T follicular helper cell (primary cell): ENCODE measurements at places on chromosomes 2 and 18.

DNA sequence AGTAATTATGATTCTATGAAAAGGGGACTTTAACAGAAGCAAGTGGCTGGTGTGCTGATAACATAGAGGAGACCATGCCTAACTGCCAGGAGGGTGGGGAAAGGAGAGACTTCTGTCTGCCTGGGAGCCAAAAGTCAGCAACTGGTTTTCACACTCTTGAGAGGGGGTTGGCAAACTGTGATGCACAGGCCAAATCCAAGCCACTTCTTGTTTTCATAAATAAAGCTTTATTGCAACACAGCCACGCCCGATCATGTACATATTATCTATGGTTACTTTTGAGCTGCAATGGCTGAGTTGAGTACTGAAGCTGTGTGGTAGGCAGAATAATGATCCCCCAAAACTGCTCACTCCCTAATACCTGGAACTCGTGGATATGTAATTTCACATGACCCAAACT is 208.4 kb downstream of the LNPK start:
- DNase-seq = no peak

- no peak for DNase-seq
Observed at GRCh38 chr2:45543257-45543656, 67.8 kb downstream of the SRBD1 start.

DNA sequence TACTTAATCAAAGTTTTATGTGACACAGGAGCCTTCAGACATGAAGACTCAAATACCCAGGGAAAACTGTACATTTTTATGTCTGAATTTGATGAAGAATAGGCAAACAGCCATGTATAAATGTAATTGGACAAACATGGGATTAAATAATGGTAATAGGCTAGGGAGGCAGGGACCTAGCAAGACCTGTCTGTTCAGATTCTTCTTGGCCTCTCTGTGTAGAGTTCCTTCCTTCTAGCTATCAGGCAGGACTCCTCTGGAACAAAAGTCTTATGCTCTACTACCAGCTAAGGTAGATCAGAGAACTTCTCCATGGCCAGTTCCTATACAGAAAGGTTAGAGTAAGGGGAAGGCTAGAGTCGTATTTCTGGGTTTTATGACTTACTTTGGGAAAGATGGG is 9.5 kb upstream of the PARD3B start:
- no peak for DNase-seq

- DNase-seq = no peak
Observed at GRCh38 chr2:38526195-38526594, 76.5 kb downstream of the HNRNPLL start.

DNA sequence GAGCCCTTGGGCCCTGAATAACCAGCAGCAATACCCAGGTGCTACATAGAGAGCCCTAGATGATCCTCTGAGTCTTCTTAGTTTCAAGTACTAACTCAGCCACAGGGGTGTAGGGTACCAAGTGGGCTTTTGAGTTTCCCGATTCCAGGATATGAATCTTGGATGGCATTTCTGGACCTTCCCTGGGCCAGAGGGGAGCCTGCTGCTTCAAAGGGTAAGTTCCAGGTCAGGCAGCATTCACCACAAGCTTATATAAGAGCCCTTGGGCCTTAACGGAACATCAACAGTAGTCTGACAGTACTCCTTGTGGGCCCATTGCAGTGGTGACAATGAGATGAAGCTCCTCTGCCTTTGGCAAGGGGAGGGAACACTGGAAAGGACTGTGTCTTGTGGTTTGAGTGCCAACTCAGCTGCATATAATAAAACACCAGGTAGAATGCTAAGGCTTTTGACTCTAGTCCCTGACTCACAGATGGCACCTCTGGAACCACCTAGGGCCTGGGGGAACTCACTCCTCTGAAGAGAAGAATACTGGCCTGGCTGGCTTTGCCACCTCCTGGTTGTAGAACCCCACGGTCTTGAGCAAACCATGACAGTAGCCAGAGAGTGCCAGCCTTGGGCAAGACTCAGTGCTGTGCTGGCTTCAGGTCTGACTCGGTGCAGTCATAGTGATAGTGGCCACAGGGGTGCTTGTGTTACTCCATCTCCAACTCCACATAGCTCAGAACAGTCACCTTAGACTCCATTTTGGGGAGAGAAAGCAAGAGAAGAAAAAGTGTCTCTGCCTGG is 235.7 kb downstream of the AKAIN1 start:
- DNase-seq = no peak

- no peak for DNase-seq
Observed at GRCh38 chr2:58900246-58901027, 659.3 kb upstream of the FANCL start.

- no peak for DNase-seq
Observed at GRCh38 chr2:118967124-118967880, 25.3 kb downstream of the MARCO start.

- peak; percentile 16 for DNase-seq
Observed at GRCh38 chr18:48540251-48541025, 1.6 kb downstream of the CTIF start.

GRCh38 chr2:161207941-161208340 is 47.7 kb downstream of the TANK start:
- DNase-seq = no peak

GRCh38 chr18:78125206-78125896 is 854.3 kb upstream of the SALL3 start:
- no peak for DNase-seq

DNA sequence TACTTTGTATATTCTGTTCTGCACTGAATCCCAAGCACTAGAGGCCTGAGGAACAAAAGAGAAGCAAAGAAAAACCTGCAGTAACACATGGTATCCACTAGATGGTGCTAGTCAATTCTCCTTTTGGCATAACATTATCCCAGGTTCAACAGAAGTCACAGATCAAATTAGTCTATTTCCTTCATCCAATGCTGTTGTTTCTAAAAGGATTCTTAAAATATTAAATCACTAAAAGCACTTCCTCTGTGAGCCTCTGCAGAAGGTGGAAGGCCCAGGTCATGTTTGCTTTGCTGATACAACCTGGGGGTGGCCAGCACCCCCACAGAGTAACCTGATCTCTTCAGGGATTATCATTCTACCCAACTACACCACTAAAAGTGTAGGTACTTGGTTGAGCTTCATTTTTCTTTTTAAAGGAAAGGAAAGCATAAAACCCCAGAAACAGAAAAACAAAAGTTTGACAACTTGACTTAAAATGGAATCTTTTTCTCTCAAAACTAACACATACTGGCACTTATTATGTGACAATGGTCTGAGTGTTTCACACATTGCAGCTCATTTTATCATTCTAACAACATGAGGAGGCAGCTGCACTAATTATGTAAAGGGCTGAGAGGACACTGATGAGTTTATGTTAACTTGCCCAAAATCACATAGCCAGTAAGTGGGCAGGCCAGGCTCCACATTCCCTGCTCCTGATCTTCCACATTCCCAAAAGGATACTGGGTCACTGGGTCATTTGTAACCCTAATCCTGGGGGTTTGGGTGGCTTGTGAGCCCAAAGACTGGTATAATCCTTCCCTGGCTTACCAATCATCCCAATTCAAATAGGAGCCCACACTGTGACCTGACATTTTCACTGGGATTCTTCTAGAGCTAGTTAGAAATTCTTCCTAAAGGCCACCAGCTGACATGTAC is 66.8 kb upstream of the DNER start:
- no peak for DNase-seq

GRCh38 chr2:4882421-4882820 is 809.8 kb upstream of the SOX11 start:
- no peak for DNase-seq

GRCh38 chr2:208254118-208254870 is 577 bp downstream of the IDH1 start:
- DNase-seq = peak; percentile 71

DNA sequence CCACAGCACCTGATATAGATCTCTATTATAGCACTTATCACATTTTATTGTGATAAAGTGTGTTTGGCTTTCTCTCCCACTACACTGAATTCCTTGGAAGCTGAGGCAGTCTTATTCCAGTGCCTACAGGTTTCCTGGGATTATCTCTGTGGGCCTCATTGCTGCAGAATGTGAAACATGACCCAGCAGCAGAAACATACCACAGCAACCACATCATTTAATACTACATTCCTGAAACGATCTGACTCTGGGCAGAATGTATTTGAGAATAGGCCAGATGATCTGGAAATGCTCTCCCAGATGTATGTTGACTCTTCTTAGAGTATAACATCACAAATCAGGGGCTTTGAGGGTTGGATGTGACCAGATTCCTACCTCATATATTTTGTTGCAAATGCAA is 323.5 kb upstream of the TANK start:
- DNase-seq = no peak

GRCh38 chr2:181806039-181806392 is 85.5 kb upstream of the ITPRID2 start:
- DNase-seq = no peak

DNA sequence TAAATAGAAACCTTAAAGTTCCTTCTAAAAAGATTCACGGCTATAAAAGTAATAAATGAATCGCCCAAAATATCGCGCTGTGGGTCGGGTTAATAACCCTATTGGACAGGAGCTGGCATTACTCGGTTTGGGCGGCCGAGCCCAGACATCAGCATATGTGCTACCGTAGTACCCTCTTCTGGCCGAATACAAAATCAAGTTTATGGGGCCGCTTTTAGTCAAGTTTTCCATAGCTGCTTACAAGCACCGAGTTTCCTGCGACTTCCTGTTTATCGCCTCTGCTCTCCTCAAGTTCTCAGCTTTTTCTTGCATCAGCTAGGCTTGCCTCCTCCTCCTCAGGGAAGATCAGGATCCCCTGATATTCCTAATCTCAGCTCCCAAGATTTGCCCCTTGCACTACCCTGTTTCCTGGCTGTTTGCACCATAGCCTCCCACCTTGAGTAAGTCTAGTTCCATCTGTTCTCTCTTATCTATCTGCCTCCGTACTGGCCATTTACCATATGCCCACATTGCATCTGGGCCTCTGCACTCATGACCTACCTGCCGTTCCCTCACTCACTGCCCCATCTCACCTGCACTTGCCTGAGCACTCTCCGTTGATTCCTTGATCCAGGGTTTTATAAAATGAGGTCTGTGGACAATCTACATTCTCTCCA is 56.1 kb downstream of the SLC35F5 start:
- DNase-seq = peak; percentile 12

DNA sequence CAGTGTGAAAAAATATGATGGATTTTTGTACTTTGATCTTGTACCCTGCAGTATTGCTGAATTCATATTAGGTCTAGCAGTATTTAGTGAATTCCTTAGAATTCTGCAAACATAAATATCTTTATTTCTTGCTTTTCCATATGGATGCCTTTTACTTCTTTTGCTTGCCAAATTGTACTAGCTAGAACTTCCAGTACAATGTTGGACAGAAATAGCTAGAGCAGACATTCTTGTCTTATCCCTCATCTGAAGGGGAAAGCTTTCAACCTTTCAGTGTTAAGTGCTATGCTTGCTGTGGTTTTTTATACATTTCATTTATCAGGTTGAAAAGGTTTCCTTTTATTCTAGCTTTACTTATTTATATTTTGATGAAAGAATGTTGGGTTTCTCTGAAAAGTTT is 1321.9 kb upstream of the CHAC2 start:
- no peak for DNase-seq

GRCh38 chr2:227461811-227462461 is 10.0 kb upstream of the AGFG1 start:
- no peak for DNase-seq

- no peak for DNase-seq
Observed at GRCh38 chr2:38960609-38961320, 71.1 kb downstream of the ARHGEF33 start.

DNA sequence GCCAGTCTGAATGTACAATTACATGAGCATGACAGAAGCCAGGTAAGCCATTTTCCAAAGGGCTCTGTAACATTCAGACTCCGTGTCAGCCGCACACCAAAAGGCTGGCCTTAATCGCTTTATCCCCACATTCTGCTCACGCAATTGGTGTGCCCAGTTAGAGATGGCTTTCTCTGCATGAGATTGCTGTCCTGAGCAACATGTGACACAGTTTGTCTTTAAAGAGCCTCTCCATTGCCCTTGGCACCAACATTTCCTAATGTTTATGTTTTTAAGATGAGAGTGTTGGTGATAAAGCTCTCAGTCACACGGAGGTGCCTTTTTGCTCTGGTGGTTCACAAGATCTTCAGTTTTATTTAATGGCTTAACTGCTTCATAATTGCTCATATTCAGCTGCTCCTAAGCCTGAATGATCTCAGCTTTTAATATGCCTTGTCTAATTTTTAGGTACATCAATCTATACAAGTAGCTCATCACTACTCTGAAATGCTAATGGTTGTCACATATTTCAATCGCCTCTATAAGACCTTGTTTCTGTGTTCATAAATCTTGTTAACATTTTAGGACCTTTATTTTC is 164.8 kb upstream of the ACVR2A start:
- no peak for DNase-seq

GRCh38 chr2:198144660-198145059 is 340.3 kb downstream of the PLCL1 start:
- no peak for DNase-seq

GRCh38 chr2:88671786-88672427 is 19.6 kb upstream of the RPIA start:
- DNase-seq = no peak

DNA sequence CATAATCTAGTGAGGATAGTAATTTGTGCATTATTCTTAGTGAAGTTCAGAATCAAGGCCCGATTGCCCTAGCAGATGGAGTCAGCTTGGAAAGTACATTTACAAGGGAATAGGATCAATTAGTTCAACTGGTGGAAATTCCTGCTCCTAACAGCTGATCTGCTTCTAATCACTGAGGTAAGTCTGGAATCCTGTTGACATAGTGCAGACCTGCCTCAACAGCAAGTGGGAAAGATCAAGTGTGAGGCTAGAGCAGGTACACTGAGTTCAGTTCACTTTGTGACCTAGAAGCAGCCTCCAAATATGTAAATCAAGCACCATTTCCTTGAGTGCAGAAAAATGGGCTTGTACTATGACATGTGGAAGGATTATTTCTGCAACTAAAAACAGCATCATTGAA is 111.2 kb upstream of the NOSTRIN start:
- no peak for DNase-seq

GRCh38 chr2:132825601-132826000 is 155.6 kb upstream of the LYPD1 start:
- DNase-seq = no peak

GRCh38 chr18:49802623-49803022 is 10.7 kb downstream of the ACAA2 start:
- DNase-seq = no peak
